ENCODE measurements at places on chromosomes 5 and 9. TPM values are rescaled to one million over a fixed set of nuclear protein-coding genes. Genes with fewer than 3 reads are reported as not detected.

Gene AP3S1
- 41.5 TPM for total RNA-seq

GRCh38 chr9:126480813-126481212, 132.9 kb upstream of the LMX1B start:
- no peak overlapping the region for H3K4me3 ChIP-seq
- no peak overlapping the region for H3K27ac ChIP-seq
- H3K36me3 ChIP-seq = peaks cover 26% of the 10 kb centered on the region

Gene NEUROG1
- total RNA-seq = not detected

Gene CD72
- 5.7 TPM for total RNA-seq

DNA sequence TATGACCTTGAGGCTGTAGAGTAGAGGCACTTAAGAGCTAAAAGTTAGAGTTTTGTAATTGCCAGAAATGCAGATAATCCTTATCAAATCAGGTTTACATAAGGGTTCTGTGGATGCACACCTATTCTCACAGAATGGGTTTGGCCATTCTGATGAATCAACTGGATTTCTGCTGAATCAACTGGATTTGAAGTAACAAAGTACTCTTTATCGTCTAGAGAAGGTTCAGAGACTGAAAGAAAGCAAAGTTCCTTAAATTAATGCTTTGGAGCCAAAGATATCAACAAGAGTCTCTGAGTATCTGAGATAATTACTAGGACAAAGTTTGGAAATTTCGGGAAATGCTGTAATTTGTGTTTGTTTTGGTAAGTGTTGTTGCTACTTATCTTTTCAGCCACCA, 669.6 kb upstream of the ZNF608 start:
- H3K36me3 ChIP-seq = no peaks in the 10 kb centered on the region
- DNase-seq = no peak
- no peaks in the 10 kb centered on the region for H3K4me1 ChIP-seq
- no peak overlapping the region for H3K4me3 ChIP-seq
- no peak overlapping the region for H3K27ac ChIP-seq
- no peaks in the 10 kb centered on the region for H3K27me3 ChIP-seq

GRCh38 chr5:90874066-90874465, 315.5 kb downstream of the ADGRV1 start:
- H3K27ac ChIP-seq = peak overlapping the region; percentile 79
- no peaks in the 10 kb centered on the region for H3K36me3 ChIP-seq
- H3K27me3 ChIP-seq = no peaks in the 10 kb centered on the region
- no peak for DNase-seq
- H3K4me3 ChIP-seq = no peak overlapping the region

DNA sequence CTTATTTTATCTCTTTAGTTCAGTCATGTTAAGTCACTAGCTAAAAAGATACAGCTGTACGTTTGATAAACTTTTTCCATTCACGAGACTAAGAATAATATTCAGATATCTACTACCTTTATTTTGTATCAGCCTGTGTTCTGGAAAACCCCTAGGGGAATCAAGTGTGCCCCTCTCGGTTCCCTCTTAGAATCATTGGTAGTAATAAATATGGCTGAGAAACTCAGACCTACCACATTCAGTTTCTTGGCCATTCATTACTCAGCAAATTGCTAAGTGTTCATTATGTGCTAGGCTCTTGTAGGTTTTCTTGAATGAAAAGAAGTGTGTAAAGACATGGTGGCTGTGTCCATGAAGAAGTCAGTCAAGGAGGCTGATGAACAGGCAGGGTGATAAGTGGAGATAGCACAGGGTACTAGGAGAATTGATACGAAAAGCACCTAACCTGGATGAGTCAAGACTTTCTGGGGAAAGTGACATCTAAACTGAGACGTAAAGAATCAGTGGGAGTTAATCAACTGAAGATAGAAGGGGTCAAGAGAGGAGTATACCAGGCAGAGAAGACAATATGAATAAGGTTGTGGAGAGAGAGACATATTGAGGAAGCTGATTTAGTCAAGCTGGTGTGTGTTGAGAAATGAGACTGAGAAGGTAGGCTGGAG, 86.2 kb downstream of the CSNK1G3 start:
- H3K27ac ChIP-seq = no peak overlapping the region
